ENCODE measurements at places on chromosomes 3 and 15.

DNA sequence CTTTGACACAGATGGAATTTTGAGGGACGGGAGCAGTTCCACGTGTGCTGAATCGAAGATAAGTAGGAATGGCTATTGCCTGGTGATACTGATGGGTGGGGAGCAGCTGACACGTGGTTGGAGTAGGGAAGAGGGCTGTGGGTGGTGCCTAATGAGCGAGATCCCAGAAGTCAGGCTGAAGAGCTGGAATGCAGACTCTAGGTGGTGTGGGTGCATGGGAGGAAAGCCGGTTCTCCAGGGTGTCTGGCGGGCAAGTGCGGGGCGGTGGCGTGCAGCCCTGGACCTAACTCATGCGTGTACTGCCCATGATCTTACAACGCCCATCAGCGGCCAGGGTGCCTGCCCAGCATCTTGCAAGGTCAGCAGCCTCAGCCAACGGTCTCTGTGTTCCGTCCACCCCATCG is 63.1 kb downstream of the ARNT2 start:
- no peak for DNase-seq

- DNase-seq: no peak
Measured at GRCh38 chr3:11908981-11909698, 62.5 kb upstream of the TAMM41 start.

GRCh38 chr3:24254649-24255048 is 240.0 kb downstream of the THRB start:
- DNase-seq: no peak

DNA sequence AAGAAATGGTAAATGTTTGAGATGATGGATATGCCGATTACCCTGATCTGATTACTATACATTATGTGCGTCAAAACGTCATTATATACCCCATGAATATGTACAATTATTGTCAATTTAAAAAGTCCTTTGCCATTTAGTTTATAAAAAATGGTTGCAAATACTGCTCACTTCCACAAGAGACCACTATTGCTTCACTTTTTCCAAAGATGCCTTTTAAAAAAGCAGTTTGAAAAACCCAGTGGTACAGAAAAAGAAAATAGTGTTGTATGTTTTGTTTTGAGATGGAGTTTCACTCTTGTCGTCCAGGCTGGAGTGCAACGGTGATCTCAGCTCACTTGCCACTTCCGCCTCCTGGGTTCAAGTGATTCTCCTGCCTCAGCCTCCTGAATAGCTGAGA is 39.3 kb downstream of the EDEM1 start:
- DNase-seq: no peak
